ENCODE measurements at places on chromosomes 12 and 14.
A peak's percentile ranks its signal among the peaks of the same experiment; 100 is the strongest.

- DNase-seq = no peak
Observed at GRCh38 chr12:120588948-120589930, 8.0 kb upstream of the POP5 start.

DNA sequence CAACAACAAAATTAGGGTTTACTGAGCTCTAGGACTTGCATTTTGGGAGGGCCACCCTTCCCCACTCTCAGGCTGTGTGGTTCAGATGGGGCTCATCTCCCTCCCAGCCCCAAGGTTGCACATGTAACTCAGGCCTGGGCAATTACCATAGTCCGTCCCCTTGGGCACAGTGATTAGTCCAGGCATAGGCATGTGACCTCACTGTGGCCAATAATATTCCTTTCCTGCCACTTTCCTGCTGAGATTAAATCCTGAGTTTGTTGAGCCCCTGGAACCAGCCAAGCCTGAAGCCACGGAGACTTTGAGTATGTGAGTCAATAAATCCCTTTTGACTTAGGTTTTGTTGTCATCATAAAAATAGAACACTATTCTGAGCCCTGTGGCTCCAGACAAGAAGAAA lies 113.0 kb downstream of the AACS start:
- no peak for DNase-seq

DNA sequence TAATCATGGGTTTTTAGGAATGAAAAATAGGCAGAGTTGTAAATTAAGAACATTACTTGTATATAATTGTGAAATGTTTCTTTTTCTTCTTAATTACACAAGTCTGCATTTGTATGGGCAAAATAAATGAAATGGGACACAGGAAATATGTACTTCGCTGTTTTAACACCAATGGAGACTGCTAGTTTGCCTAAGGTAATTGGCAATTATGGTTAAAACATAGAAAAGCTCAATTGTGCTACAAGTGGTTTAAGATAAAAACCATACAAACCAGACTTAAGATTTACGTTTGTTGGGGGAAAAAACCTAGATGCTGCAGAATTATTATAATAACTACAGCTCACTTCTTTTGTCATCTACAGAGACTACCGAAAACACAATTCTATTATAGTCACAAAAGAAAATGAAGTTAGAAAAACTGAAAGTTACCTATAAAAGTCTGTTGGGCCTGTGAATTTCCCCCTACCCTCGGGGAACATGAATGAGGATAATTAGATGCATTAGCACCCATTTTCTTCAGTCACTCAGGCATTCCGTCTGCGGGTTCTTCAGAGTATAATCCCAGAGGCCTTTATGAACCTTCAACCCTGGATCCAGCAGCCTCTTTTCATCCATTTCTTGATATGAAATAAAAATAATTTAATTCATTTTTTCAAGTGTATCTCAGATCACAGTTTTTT lies 37.2 kb downstream of the BTBD7 start:
- no peak for DNase-seq

DNA sequence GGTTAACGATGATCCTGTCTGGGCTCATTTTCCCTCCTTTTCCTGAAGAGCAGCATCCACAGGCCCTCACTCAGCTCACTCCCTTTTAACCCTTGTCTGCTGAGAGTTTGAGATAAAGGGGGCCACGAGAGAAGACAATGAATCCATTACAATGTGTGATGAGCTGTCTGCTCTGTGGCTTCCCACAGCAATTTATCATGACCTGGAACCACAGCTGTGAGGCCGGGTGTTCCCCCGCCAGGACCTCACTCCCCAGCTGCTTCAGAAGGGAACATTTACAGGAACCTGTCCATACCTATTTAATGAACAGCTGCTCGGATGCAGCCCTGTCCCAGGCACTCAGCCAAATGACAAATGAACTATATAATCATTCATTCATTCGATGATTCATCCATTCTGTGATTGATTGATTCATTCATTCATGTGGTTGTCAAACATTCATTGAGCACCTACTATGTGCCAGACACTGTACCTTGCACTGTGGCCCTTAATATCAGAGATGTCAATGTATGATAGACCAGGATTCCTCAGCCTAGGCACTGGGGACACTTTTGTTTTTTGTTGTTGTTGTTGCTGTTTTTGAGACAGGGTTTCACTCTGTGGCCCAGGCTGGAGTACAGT lies 18.5 kb upstream of the P2RX7 start:
- DNase-seq = no peak

- no peak for DNase-seq
Observed at GRCh38 chr14:71187633-71188356, 280.5 kb downstream of the PCNX1 start.

GRCh38 chr12:30613119-30613830 lies 82.4 kb downstream of the IPO8 start:
- DNase-seq = no peak

- no peak for DNase-seq
Observed at GRCh38 chr12:12176402-12176801, 90.4 kb downstream of the LRP6 start.

GRCh38 chr12:685388-685787 lies 22.1 kb upstream of the NINJ2 start:
- DNase-seq = no peak

- DNase-seq = peak; percentile 63
Observed at GRCh38 chr14:61090432-61091216, 109.6 kb downstream of the SLC38A6 start.

- DNase-seq = no peak
Observed at GRCh38 chr12:2640709-2641108, 154.1 kb upstream of the FKBP4 start.

- no peak for DNase-seq
Observed at GRCh38 chr12:25337916-25338315, 87.2 kb upstream of the KRAS start.

DNA sequence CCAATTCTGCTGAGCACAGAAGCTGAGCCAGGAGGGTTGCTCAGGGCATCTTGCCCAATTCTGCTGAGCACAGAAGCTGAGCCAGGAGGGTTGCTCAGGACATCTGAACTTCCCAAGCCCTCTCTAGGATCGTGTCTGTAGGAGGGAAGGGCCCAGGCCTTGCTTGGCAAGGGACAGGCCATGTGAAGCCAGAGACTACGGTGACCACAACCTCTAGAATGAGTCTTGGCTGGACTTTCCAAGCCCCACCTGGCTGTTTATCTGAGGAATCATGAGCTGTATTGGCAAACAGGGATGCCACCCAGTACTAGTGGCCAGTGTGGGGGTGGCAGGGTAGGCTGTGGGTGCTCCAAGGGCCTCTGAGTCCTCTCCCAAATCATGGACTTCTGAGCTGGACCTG lies 7.7 kb upstream of the SERPINA6 start:
- no peak for DNase-seq

DNA sequence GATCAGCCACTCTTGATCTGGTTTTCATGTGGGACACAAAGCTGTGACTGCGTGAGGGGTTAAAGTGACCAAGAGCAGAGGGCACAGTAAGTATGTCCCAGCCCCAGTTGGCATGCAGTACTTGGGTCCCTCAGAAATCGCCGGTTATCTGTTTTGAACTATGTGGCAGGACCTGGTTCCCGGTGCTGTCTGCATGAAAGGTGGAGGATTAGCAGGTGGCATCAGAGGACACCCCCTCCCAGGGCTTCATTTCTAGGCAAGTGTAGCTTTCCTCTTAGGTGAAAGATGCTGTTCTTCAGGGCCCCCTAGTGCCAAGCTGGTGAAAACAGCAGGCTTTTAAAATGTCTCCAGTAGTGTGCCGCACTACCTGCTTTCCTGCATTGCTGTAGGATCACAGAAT lies 57.1 kb downstream of the ATG14 start:
- DNase-seq = peak; percentile 81

DNA sequence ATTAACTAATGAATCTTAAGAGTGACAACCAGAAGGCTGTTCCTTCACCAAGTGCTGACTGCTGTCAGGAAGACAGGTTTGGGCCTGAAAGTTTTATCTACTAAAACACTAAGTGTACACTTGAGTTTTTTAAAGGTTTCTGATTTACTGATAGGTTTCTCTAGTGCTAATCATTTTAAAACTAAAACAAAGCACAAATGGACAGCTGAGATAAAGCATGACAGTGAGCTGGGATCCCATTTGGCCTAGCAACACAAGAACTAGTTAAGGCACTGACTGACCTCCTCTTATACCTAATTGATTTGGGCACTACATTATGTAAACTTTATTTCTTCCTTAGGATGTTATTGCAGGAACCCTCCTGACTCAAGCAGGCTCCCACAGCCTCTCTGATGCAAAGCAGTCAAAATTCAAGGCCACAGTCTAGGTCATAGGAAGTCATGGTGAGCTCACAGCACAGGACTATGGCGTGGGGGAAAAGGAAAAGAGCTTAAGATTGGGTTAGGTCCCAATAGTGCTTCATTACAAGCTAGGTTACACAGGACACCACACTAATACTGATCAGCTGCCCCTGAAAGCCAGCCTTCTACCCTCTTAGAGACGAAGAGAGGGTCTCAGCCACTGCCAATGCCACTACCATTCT lies 3.5 kb downstream of the STXBP6 start:
- DNase-seq = no peak

DNA sequence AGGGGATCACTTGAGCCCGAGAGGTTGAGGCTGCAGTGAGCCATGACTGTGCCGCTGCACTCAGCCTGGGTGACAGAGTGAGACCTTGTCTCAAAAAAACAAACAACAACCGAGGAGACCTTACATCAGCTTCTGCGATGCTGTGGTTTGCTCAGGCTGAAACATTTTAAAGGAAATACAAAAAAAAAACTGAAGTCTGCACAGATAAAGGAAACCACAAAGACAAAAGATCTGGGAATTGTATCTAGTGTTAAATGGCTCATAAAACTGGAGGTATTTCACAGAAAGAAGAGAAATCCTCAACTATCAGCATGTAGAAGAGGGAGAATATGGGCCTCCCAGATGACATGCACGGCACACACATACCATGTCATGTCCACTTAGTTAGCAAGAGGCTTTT lies 60.3 kb upstream of the VPS33A start:
- no peak for DNase-seq

DNA sequence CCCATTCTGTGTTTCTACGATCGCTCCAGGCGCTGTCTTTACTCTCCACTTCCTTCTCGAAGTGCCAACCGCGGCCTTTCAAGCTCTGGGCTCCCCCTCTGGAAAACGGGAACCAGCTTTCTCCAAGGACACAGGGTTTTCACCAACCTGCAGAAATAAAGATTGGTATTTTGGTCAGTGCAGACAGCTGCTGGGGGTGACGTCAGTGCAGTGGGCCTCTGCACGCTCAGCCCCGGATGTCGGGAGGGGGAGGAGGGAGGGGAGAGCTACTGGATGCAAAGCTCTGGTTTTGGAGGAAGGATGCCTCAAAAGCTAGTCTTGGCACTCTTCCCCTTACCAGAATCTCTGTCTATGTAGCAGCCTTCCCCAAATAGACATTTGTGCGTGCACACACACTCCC lies 19.9 kb downstream of the HRK start:
- DNase-seq = peak; percentile 52

DNA sequence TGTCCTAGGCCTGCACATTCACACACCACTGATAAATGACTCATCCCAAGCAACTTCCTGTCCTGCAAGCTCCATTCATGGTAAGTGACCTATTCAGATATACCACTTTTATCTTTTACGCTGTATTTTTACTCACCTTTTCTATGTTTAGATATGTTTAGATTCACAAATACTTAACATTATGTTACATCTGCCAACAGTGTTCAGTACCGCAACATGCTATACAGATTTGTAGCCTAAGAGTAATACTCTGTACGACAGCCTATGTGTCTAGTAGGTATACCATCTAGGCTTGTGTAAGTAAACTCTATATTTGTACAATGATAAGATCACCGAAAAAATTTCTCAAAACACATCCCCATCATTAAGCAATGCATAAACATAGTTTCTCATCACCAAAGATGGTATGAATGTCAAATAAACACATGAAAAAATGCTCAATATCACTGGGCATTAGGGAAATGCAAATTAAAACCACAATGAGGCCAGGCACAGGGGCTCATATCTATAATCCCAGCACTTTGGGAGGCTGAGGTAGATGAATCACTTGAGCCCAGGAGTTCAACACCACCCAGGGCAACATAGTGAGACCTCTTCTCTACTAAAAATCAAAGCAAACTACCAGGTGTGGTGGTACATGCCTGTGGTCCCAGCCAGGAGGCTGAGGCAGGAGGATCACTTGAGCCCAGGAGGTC lies 20.7 kb downstream of the ATXN2 start:
- no peak for DNase-seq

DNA sequence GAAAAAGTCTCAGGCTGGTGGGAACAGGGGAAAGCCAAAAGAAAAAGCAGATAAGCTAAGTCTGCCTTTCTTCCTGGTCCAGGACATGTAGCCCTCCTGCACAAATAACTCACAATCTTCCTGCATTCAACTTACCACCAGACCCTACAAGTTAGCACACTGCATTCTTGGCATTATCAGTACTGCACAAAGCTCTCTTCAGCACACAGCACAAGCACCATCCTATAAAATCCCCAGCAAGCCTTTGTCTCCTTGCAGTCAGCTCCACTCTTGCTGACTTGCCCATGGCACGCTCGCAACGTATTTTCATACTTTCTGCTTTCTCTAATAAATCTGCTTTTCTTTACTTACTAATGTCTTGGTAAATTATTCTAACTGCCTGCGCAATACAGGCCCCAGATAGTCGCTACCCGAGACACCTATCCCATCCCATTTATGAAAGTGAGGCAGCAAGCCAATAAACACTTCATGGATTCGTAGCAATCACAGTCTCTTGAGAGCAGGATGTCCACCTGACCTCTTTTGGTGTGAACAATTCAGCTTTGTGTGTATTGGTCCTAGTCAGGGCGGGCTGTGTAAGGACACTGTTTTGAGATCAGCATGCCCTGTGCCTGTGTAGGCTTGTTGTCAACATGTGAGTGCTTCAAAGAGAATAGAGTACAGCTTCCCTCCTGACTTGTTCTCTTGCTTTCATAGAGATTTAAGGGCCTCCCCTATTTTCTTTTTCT lies 49.0 kb downstream of the TMEM117 start:
- DNase-seq = peak; percentile 24

- DNase-seq = peak; percentile 34
Observed at GRCh38 chr12:106145539-106146447, 7.0 kb upstream of the NUAK1 start.

DNA sequence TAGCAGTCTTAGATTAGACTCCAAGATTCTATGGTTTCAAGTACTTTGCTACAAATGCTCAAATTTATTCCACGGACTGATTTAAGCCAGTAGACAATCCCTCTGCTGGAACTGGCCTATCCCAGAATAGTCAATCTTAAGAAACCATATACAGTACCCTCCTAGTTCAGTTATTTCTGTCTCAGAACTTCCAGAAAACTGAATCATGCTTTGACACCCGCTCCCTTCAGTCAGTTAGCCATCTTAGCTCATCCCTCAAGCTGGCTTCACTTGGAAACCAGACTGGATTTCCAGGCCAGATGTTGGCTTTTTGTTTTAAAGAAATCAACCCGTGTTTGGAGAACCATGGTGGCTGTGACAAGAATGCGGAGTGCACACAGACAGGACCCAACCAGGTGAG lies 125.5 kb downstream of the NT5DC3 start:
- no peak for DNase-seq

DNA sequence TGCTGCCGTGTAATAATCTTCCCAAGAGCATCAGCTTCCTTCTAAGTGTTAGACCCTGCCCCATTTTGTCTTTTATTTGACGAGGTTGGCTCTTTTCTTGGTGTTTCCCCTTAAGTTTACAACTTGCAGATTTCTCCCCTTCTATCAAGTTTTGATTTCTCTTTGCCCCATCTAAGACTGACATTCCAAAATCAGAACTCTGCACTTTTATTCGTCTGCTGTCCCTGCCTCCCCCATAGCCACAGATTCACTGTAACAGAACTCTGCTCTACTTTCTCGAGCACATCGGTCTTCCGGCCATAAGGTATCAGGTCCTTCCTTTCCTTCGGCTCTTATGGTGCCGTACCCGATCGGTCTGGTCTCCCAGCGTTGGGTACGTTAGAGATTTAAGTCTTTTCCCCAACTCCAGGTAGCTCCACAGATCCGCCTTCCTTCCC lies 563 bp downstream of the DCP1B start:
- DNase-seq = peak; percentile 2
